ENCODE measurements at places on chromosomes 13 and 19.

DNA sequence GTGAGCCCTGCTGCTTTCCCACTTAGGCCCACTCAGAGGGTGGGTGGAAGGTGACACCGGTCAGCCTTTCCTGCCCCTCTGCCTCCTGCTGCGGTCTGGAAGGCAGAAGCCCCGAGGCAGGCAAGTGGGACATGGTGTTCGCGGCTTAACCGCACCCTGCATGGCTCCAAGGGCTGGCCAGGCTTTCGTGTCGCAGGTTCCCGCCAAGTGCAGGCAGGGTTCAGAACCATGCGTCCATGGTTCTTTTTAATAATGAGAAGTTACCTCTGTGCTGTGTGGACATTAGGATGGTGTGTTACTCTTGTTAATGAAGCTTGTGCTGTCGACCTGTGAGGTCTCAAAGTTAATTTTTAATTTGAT, 986 bp downstream of the DGKH start:
- no peak for DNase-seq

- no peak for DNase-seq
These were observed 36.6 kb downstream of the MYH14 start for GRCh38 chr19:50239921-50240590.

DNA sequence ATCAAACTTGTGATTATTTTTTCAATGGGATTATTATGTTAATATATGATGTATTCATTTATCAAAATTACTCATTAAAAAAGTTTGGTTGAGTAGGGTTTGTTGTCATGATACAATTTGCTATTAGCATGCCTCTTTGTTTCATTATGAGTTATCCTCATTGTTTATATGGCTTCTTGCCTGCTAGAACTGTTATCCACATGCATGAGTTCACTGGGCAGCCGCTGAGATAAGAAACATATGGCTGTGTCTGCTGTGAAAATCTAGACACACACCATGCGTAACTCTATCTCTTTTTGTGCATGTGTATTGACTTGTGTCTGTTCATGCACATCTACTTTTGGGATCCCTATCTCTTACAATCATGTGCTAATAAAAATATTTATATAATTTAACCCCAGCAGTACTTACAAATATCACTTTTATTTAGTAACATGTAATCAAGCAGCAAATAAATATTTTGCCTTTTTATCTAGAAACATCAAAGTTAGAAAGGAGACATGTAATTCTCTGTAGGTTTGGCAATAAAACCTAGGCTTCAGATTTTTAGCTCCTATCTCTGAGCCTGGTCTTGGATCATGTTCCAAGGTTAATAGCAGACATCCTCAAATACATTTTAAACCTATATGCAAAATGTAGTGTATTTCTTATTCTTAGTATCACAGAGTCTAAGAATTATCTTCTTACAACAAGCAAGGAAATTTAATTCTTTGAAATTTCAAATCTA, 11.2 kb upstream of the KLF12 start:
- no peak for DNase-seq

- DNase-seq, result no peak
These were observed 69.4 kb upstream of the GJB6 start for GRCh38 chr13:20301403-20302071.

DNA sequence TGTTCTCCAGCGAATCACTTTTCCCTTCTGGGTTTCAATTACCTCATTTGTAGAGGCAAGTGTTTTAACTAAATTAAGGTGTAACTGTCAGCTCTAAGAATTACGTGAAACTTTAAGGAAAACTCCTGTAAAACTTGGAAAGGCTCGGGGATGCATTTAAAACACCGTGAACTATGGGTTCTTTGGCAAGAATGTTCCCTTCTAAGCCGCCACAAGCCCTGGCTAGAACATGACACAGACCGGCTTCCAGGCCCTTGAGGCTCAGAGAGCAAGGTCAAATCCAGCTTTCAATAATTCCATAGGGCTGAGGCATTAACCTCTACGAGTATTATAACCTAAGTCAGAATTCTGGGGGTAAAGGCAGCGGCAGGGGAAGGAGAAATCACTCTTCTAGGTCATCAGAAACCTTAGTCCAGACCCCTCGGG, 685 bp downstream of the VWA8 start:
- DNase-seq, result no peak

- DNase-seq, result no peak
These were observed 44.7 kb downstream of the TDRD3 start for GRCh38 chr13:60441761-60442160.

DNA sequence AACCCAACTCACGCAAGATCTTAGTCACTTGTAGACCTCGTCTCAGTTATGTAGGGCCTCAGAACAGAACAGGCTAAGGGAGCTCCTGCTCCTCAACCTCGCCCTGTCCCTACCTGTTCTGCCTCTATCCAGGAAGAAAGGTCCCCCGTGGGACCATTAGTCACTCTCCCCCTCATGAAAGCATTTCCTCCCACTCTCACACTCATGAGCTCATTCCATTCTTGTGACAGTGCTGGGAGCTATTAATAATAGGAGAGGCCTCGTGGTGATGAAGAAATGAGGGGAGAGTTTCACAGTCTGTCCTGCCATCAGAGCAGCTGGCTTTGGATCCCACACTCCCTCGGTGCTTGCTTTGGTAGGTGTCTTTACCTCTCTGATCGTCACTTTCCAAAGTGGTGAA, 10.2 kb downstream of the PPP2R1A start:
- DNase-seq, result no peak

GRCh38 chr13:112103961-112104880, 37.3 kb downstream of the SOX1 start:
- DNase-seq, result no peak

- no peak for DNase-seq
These were observed 859.0 kb upstream of the SPRY2 start for GRCh38 chr13:81199956-81200355.

GRCh38 chr13:53863520-53863919, 834.9 kb downstream of the OLFM4 start:
- DNase-seq, result no peak

- DNase-seq, result no peak
These were observed 23.8 kb upstream of the SMIM17 start for GRCh38 chr19:56619121-56619520.

DNA sequence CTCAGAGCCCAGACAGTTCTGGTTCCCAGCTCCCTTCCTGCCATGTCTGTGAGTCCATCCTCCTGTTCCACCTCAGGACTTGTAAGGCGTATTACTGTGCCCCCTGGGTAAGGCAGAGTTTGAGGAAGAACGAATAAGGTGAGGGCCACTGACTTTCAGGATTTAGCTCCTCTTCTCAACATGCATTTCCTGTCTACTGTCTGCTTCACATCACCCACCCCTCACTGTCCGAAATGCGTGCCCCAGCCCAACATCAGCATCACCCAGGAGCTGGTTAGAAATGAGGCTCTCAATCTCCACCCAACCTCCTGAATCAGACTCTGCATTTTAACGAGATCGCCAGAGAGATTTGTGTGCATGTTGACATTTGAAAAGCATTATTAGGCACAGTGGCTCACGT, 44.4 kb downstream of the IRS2 start:
- no peak for DNase-seq

GRCh38 chr13:99404005-99404755, 97.0 kb upstream of the GPR183 start:
- no peak for DNase-seq

GRCh38 chr13:98372876-98373275, 195.8 kb upstream of the RNF113B start:
- DNase-seq, result no peak

DNA sequence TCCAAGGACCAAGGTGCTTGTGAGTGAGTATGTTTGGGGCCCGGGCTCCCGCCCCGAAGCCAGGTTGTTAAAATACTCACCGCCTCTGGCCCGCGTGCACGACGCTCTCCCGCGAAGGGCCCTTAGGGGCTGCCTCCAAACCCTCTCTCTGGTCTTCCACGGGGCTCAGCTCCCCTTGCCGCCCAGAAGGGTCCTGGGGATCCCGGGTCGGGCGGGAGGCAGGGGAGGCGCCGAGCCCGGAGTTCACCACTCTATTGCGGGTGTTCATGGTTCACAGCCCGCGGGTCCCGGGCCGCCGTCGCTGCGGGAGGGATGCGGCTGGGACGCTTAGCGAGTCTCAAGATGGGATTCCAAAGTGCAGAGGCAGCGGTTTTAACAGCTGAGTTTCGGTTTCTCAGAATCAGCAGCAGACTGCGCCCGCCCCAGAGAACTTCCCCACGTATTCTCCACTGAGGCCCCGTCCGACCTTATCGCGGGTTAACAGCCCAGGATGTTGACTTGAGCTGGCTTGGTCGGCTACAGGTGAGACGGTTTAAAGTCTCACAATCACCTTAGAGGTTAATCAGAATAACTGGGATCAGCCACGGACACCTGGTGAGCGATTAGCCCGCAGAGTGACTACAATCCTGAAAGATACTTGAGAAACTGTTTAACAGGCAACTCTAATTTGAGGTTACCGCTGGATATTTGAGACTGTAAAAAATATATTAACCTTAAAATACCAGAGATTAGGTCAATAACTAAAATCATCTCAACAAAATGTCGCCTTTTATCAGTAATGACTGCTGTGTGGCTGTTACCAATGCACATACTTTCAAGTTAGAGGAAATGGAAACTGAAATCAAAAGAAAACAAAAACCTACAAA, at the start of gene EPSTI1:
TSS of gene EPSTI1 (minus strand) at position 344 of the 866 bp plus-strand sequence. CDS start at position 268, 76 bp downstream.
- DNase-seq, result no peak

DNA sequence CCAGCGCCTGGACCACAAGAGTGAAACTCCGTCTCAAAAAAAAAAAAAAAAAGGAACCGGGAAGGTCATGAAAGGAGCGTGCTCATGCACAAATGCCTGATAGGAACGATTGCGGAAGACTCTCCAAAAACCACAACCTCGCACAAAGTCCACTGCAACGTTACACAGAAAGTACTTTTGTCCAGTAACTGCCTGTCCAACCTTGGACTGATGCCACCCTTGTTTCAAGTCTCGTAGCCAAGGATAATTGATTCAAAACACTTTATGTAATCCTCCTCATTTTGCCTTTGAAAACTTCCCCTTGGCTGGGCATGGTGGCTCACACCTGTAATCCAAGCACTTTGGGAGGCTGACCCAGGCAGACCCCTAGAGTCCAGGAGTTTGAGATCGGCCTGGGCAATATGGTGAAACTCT, 13.7 kb downstream of the LGALS7 start:
- DNase-seq, result no peak

DNA sequence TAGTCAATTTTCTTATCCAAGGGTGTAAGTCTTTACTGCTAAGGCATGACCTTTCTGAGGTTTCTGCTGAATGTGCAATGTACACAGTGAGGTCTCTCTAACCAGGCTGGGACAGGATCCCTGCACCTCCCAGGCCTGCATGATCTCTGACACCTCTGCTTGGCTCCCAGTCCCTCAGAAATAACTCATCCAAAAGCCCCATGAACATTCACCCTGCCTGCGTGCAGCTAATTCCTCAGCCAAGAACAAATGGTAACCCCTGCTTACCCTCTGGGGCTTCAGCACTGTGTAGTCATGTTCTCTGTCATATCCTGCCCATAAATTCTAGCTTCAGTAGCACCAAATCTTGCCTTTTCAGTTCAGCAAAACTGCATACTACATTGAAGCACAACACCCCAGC, 1146.3 kb upstream of the MIR17HG start:
- DNase-seq, result no peak

- no peak for DNase-seq
These were observed 177.1 kb upstream of the RFC3 start for GRCh38 chr13:33640832-33641231.

DNA sequence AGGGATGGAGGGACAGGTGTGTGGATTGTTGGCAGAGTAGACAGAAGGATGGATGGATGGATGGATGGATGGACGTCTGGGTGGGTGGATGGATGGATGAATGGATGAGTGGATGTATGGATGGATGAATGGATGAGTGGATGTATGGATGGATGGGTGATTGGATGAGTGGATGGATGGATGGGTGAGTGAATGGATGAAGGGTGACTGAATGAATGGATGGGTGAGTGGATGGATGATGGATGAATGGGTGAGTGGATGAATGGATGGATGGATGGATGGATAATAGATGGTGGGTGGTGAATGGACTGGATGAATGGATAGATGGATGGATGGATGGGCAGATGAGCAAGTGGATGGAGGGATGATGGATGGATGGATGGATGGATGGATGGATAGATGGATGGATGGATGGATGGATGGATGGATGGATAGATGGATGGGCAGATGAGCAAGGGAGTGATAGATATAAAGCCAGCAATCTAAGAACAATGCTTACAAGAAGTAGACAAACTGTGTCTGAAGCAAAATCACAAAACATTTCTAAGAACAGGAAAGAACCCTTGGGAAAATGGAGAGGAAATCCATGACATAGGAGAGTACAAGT, 65.2 kb downstream of the INSR start:
- no peak for DNase-seq

GRCh38 chr13:79525064-79525857, 44.3 kb downstream of the NDFIP2 start:
- no peak for DNase-seq

DNA sequence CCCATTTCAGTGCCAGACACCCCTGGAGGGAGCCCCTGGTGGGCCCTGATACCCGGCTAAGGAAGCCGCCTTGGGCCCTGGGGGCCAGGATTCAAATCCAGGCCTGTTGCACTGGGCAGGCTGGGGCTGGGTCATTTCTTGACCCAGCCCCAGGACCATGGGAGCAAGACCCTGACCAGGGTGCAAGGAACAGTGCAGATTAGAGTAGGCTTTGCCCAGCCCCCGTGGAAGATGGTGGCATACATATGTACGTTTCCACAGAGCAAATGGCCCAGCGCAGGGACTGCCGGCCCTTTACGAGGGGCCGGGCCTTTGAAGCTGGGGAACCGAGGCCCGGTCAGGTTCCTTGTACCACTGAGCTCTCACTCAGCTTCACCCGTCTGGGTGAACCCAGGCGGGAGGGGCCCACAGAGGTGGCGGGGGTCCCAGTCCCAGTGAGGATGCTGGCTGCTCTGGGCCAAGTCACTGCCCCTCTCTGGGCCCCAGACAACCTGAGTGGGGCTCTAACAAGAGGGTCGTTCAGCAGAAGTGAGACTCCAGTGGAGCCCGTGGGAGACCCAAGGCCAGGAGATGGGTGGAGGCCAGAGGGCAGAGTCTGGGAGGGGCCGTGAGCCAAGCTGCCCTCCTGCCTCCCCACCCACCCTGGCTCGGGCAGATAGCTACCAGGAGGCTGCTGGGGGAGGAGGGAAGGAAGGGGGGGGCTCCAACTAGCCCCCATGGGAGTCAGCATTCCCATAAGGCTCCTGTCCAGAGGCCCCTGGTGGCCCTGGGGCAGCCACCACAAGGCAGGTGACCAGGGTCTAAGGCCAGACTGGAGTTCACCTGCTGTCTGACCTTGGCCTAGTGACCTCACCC, 2.7 kb downstream of the MKNK2 start:
- DNase-seq, result no peak

GRCh38 chr19:49864890-49865289, 2.5 kb downstream of the PNKP start:
- DNase-seq, result no peak

GRCh38 chr13:95301968-95302393, 730 bp upstream of the ABCC4 start:
- DNase-seq, result no peak

DNA sequence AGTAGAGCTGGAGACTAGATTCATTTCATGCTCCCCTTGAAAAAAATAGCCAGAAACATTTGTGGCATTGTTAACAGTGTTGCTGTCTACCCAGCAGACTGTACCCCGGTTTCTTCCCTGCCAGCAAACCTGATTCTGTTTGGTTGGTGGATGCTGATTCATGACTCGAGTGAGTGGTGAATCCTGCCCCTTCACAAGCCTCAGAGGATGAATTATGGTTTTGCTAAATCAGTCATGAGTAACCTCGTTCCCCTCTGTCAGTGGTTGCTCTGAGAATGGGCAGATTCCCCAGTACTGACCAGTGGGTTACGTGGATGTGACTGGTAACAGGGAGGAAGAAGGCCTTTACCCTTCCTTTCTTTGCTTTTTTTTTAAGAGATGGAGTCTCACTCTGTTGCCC, 10.1 kb downstream of the NLRP12 start:
- DNase-seq, result no peak

- DNase-seq, result no peak
These were observed 95.7 kb downstream of the SLC10A2 start for GRCh38 chr13:102970542-102970941.

Data from cerebellar nuclear complex (tissue), 1 donor.